H1 (cell line): ENCODE measurements at places on chromosomes 1 and 21. TPM values are rescaled to one million over a fixed set of nuclear protein-coding genes. Genes with fewer than 3 reads are reported as not detected.

The PCSK9 gene
- 22.3 and 39.4 TPM in 2 replicates for polyA plus RNA-seq

The FAAH gene
- 41.2 and 67.2 TPM in 2 replicates for polyA plus RNA-seq

The RNF2 gene
- 13.4 and 28.9 TPM in 2 replicates for polyA plus RNA-seq

The ANGPTL3 gene
- polyA plus RNA-seq = not detected in 2 replicates

The MFAP2 gene
- polyA plus RNA-seq = 326 and 394 TPM in 2 replicates

The AIRE gene
- 0.09 and 0.20 TPM in 2 replicates for polyA plus RNA-seq

The PCBP3 gene
- polyA plus RNA-seq = 3.5 and 7.3 TPM in 2 replicates

The GBP2 gene
- not detected in 2 replicates for polyA plus RNA-seq

The GBP4 gene
- polyA plus RNA-seq = 0.02 TPM in 1 of 2 replicates, not detected in the other

The SPRR2G gene
- polyA plus RNA-seq = not detected in 2 replicates

The NMNAT2 gene
- polyA plus RNA-seq = 6.5 and 15.7 TPM in 2 replicates

The ADORA1 gene
- 6.7 and 12.2 TPM in 2 replicates for polyA plus RNA-seq

The SLC45A1 gene
- polyA plus RNA-seq = 1.0 and 1.6 TPM in 2 replicates

The DCST1 gene
- 0.03 TPM in 1 of 2 replicates, not detected in the other for polyA plus RNA-seq

The CD1C gene
- 0.06 TPM in 2 replicates for polyA plus RNA-seq

The GOLT1A gene
- polyA plus RNA-seq = 8.5 and 9.5 TPM in 2 replicates

The OXCT2 gene
- 2.6 and 3.4 TPM in 2 replicates for polyA plus RNA-seq

The KMO gene
- not detected in 2 replicates for polyA plus RNA-seq
